ENCODE measurements at places on chromosomes 6 and 20.

GRCh38 chr6:37442416-37443215, 9.6 kb downstream of the CMTR1 start:
- no peak for DNase-seq

DNA sequence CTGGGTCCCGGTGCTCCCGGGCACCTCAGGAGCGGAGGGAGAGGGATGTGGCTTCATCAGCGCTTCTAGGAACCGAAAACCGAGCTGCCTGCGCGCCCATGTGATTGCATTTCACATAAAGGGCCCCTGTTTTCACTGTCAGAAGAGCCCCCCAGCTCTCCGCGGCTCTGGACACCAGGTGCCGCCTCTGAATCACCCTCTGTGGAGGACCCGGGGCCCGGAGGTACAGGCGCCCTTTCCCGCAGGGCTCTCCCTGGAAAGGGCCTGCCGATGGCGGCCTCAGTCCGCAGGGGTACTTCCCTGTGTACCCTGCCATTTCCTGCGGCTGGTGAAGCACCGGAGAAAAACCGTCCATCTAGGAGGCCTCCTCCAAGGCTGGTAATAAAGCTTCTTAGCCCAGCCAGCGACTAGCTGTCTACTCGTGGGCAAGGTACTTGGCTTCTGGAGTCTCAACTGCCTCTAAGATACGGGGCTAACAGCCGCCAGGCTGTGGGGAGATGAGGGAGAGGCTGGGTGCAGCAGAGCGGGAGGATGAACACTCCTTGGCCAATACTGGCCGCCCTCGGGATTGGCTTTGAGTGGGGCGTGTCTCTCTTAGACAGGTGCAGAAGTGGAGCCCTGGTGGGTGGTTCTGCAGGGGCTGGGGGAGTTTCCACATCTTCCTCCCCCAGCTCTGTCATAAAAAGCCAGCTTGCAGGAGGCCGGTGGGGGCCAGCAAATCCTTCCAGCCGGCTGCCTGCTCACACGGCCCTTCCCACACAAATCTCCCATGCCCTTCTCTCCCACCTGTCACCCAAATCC, 1.6 kb downstream of the PPP1R16B start:
- DNase-seq = peak; percentile 66

GRCh38 chr6:2990932-2991506, 8.7 kb upstream of the NQO2 start:
- DNase-seq = no peak

DNA sequence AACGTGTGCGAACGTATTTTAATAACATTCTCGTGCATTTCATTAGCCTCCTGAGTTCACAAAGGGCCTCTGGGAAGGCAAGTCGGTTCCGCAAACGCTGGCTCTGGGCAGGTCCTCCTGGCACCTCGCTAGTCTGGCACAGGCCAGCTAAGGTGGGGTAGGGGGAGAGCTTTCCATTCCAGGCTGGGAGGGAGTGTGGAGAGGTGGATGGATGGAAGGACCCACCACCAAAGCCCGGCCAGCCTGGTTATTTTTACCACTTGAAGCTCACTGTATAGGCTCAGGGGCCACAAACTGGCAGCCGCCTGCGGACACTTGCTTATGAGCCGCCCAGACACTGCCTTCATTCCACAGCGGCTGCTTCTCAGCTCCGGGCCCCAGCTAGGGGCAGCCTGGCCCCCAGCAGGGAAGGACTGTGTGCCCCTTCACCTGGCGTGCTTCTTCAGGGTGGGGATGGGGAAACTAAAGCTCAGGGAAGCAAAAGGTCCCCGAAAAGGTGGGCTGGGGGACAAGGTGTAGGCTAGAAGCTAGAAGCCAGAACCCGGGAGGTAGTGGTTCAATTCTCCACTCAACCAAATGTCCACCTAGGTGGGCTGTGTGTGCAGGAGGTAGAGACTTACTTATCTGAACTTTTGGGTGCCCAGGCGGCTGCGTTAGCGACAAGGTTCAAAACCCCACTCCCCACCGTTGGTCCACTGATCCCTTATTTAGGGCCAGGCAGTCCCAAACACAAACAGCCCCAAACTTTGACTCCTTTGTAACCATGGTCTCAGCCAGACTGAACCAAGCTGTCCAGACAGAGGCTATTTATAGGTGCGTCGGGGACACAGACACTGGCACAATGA, 1.7 kb downstream of the PMEPA1 start:
- no peak for DNase-seq

GRCh38 chr6:38095054-38095453, 275.5 kb downstream of the ZFAND3 start:
- no peak for DNase-seq

DNA sequence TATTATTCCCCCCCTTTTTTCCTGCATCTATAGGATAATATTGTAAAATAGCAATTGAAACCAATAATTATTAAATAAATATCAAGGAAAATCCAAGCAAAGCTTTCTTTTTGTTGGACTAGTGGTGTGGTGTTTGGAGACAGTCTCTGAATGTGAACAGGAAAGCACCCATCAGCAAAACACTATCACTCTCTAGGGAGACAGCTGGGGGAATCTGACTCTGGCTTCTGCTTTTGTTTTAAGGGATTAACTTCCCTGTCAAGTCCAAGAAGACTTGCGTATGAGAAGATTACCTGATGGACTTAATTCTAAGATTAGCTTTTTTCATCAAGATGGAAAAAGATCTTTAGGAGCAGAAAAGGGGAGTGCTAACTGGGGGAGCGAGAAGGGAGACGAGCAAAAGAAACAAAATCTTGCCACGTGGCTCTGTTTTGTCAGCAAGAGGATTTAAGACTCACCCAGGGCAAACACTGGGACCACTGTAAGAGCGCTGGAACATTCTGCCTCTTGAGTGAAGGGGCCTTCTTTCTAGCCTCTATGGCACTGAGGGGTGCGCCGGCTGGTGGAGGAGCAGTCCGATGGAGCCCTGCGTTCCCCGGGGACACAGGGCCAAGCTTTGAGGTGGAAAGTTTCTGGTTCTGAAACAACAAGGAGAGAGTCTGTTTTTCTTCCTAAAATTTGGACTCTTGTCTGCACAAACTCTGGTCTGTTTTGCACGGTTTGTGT, 570 bp downstream of the TULP4 start:
- DNase-seq = no peak

DNA sequence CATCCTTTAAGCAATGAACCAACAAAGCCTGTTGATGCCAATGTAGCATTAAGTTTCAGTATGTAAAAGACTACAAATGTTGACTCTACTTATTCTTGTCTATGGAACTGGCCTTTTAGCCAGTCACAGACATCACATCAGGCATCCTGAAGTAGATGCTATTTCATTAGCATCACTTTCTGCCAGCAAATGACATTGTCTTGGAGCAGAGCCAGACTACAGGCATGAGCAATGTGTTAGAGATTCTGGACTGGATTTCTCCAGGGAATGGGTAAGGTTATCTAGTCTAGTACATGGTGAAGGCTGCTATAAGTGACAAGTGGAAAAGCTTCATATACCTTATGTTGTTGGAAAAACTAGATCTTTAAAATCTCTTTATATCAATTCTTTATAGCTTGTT, 142.9 kb downstream of the ADGRB3 start:
- DNase-seq = no peak

- no peak for DNase-seq
Observed at GRCh38 chr6:151494235-151494935, 568 bp downstream of the CCDC170 start.

GRCh38 chr6:45880159-45880558, 135.5 kb downstream of the CLIC5 start:
- no peak for DNase-seq

GRCh38 chr6:117482240-117483003, at the start of gene DCBLD1:
Gene DCBLD1, plus strand, starts transcription at chr6:117482674. Its CDS starts 108 bp downstream, at chr6:117482782.
- peak; percentile 90 for DNase-seq

- DNase-seq = peak; percentile 86
Observed at GRCh38 chr6:41505122-41506049, 40.8 kb upstream of the FOXP4 start.

- DNase-seq = peak; percentile 50
Observed at GRCh38 chr6:148780918-148781436, 34.1 kb downstream of the UST start.

- peak; percentile 26 for DNase-seq
Observed at GRCh38 chr6:152952866-152953509, 29.9 kb downstream of the FBXO5 start.

DNA sequence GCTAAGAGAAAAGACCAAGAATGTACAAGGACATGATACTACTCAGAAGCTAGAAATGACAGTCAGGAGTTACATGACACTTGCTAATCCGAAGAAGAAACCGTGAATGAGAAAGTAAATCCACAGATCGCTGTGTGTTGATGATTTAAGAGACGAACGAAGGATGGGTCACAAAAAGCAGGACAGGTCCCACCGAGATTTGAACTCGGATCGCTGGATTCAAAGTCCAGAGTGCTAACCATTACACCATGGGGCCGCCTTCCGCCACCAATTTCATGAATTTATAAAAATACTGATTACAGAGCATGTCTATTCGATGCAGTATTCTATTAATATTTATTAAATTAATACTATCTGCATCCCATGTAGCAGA, 54.0 kb upstream of the BTN3A2 start:
- no peak for DNase-seq

- DNase-seq = no peak
Observed at GRCh38 chr20:34547844-34548613, 10.5 kb upstream of the MAP1LC3A start.

GRCh38 chr6:84329516-84329915, 102.1 kb upstream of the CEP162 start:
- no peak for DNase-seq

Measured in GM20000 (cell line).